ENCODE measurements at places on chromosomes 3 and 15.

DNA sequence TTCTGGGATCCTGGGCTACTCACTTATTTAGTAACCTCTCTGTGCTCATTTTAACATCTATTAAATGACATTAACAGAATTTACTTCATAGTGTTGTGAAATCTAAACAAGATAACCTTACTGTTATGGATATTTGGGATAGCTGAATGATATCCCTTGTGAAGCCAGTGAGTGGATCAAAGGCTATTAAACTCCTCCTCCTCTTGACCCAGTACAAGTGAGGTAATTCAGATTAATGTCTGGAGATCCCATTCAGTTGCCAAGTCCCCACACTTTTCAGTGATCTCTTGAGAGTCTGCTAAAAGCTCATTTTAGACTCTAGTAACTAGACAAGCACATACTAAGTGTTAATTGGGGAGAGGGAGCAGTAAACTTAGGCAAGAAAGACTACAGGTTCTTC, 2.5 kb upstream of the ANKRD28 start:
- no peak for DNase-seq

- no peak for DNase-seq
Observed at GRCh38 chr3:148500881-148501280, 196.8 kb upstream of the AGTR1 start.

DNA sequence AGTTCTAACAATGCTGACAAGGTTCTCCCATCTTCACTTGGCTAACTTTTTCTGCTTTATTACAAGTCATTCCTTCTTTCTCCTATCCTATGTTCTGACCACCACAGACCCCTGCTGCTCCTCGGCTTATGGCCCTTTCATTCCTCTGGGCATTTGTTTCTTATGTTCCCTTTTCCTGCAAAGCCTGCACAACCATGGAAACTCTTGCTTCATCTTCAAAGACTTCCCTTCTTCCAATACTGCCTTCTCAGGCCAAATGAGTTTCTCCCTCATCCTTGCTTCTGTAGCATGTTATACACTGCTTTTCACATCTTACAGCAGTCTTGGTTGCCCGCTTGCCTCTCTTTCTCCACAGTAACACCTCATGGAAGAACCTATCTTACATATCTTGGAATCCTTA, 17.9 kb upstream of the ATOSA start:
- DNase-seq = no peak

GRCh38 chr15:92115834-92116233, 262.3 kb downstream of the SLCO3A1 start:
- no peak for DNase-seq

DNA sequence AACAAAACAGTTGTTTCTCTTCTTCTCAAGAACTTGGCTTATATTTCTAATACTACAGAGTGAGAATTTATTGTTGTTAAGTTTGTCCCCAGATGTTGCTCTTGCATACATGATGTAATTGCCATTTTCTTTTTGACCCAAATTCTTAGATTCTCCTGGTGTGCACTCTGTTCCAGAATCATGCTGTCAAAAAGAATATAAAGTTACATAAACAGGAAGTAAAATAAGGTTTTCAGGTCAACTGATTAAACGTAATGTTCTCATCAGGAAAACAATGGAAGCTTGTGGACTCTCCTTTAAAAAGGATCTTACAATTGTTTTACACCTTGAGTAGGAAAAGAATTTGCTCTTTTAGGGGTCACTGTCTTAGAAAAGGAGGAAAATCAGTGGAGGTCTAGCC, 121.8 kb downstream of the ADAM10 start:
- DNase-seq = no peak

- DNase-seq = peak; percentile 54
Observed at GRCh38 chr3:16048435-16049318, 125.8 kb upstream of the GALNT15 start.

DNA sequence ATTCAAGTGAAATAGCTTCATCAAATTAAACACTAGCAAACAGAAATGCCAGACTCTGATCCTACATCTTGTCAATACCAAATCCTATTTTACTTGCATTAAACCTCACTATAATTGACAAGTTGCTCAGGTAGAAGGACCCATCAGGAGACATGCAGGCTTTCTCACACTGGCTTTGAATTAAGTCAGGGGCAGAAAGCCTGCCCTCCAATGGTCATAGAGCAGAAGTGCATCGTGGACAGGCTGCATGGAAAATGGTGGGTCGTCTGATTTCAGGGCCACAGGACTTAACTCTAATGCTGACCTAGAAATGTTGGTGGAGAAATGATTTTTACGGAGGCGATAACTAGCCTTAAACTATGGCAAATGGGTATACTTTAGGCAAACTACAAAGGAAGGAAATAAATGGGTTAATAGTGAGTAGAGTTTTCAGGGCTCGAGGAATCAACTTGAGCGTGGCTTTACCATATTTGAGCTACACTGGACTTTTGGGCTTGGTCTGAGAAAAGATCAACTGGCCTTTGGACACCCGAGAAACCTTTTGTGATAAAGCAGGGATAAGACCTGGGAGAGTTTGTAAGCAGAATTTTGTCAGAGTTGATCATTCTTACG, 283.9 kb downstream of the GRM7 start:
- DNase-seq = no peak

GRCh38 chr3:18840535-18841137, 307.7 kb upstream of the KCNH8 start:
- no peak for DNase-seq

- no peak for DNase-seq
Observed at GRCh38 chr3:178131801-178132200, 404.4 kb upstream of the KCNMB2 start.

- DNase-seq = no peak
Observed at GRCh38 chr3:12724794-12725193, 34.3 kb downstream of the TMEM40 start.

DNA sequence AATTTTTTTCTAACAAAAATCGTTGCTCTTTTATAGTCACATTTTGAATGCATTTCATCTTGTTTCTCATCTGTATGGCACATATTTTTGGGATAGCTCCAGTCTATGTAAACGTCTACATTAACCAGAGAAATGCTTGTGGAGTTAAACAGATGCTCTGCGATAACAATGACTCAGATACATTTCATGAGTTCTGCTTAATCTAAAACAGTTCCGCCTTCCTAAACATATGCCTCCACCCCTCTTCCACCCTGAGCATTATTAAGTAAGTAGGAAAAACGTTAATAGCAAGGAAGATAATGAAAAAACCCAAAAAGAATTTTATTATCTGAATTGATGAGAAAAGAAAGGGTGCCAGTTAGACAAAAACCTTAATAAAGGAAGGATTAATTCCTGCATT, 396.1 kb downstream of the TUSC7 start:
- DNase-seq = no peak

DNA sequence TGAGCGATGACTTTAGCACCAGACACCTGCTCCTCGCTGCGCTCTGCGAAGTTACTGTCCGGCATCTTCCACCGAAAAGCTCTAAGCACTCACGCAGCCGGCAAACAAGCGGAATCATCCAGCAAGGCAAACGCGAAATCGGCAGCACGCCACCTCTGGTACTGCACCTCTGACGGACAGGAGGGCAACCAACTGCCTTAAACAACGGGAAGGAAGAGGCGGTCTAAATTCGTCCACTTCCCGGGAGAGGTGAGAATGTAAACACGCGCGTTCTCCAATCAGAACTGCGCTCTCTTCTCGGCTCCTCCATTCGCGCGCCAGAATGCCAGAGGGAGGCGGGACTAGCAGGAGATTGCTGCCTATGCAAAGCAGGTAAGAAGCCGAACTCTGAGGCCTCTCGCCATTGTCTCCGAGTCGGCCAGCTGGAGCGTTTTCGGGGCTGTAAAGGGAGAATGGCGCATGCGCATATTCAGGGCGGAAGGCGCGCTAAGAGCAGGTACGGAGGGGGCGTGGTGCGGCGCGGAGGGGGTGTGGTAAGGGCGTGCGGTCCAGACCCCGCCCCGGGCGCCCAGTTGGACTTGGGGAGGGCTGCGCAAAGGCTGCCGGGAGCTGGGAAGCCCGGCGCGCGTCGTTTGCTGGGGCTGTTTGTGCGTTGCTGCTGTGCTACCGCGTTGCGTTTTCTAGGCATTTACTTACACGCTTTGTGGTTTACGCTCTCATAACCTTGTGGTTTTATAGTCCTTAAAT, at the start of the genes BTD and HACL1:
Gene BTD, plus strand, starts transcription at position 347 of the 747 bp plus-strand sequence. CDS start 33,695 bp downstream, outside the sequence.
Gene HACL1, minus strand, starts transcription at position 171 of the 747 bp plus-strand sequence. Its CDS starts 106 bp downstream, at position 65.
- peak; percentile 99 for DNase-seq

GRCh38 chr3:66314455-66314854, 93.7 kb downstream of the SLC25A26 start:
- DNase-seq = no peak

GRCh38 chr3:169298247-169298992, 365.1 kb downstream of the MECOM start:
- no peak for DNase-seq

DNA sequence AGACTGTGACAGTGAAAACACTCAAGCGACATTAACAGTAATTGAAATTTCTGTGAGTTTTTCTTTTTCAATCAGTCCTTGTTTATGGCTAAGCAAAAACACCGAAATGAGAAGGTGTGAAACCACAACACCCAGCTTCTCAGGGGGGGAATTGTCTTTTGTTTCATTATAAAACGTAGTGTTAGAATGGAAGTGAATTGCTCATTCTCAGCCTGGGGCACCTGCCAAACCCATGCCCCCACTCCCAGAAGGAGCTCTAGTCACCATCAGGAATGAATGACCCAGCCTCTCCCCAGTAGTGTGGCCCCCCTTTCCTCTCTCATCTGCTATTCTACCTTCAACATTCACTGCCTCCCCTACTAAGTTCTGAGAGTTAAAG, 185.8 kb upstream of the CFAP20DC start:
- DNase-seq = peak; percentile 78

DNA sequence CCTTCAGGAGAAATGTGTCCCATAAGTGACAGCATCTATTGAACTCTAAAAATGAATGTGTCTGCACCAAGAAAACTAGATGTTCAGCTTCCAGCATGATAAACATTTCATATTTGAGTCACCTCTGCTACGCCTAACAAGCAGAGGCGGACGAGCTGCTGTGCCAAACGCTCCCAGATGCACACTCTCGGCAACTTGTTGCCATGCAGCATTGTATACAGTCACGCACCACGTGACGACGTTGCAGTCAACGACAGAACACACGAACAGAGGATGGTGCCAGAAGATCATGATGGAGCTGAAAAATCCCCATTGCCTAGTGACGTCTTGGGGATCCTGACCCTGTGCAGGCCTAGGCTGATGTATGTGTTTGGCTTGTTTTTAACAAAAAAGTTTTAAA, 137.5 kb downstream of the XXYLT1 start:
- DNase-seq = peak; percentile 65

DNA sequence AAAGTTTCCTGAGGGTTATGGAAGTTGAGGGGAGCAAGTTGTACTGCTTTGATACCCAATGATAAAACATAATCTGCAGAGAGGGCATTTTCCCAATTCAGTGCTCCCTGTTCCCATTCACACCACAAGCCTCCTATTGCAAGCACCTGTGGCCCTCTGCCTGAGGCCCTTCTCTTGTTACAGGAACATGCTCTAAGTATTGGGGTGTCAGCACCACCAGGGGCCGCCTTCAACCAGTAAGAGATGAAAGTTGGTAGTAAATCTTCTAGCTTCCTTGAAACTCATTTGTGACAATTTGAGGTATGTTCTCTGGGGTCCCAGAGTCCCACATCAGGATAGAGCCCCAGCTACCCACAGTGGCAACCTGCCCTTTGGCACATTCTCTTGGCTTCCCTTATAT, 265.4 kb upstream of the ARHGEF26 start:
- no peak for DNase-seq

GRCh38 chr3:164737174-164737573, 341.1 kb downstream of the SI start:
- no peak for DNase-seq
